ENCODE measurements at places on chromosomes 13 and 19.

GRCh38 chr13:21137696-21138095 is 38.7 kb downstream of the SKA3 start:
- no peak for DNase-seq

DNA sequence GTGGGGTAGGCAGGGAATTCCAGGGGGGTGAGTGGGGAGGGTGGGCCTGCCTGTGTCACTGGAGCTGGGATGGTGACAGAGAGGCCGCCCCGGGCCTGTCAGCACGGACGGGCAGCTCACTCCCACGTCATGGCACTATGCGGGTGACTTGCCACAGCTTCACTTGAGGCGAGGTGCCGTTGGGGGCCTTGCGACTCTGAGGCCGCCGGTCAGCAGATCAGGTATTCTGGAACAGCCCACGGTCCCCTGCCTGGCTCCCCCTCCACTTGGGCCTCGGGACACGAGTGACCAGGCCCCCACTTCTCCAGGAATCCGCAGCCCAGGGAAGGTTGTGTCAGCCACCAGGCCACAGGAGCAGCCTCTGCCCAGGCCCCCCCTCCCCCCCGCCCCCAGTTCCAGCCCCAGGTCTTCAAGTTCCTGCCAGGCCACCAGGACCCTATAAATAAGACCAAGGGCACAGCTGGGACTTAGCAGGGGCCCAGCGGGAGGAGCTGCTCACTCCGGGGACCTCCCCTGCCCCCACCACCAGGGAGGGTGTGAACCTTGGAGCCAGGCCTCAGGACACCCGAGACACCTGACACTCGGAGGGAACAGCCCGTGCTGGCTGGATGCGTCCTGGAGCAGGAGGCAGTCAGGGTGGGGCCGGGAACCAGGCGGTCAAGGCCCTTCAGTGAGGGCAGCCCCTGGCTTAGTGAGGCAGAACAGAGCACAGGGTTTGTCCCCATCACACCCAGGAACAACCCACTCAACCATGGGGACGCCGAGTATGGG is 2.7 kb upstream of the MIDN start:
- DNase-seq = no peak

DNA sequence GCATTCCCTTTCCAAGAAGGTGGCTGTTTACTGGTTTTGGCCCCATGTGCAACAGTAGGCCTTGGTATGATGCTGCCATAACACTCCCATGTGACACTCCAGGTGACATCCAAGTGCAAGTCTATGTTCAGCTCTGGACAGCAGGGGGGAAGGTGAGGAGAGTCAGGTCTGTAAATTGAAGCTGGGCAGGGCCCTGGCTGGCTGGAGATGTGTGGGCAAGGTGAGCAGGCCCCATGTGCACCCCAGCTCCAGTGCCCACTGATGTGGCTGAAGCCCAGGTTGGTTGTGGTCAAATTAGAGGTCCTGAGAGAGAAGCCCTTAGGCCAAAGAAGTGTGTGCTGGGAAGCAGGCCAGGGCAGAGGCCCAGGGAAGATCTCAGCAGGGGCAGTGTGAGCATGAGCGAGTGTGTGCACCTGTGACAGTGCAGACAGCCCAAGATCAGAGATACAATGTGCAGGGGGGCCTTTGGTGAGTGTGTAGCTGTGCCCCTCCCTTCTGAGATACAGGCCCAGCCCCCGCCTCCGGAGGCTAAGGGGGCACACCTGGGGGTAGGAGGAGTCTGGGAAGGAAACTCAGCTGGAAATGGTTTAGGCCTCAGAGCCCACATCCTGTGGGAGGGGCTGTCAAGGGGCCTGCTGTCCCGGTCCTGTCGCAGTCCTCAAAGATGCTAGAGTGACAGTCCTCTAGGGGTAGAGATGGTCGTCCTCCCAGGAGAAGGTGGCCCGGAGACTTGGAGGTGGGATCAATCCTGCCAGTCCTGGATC is 18.6 kb downstream of the DEDD2 start:
- DNase-seq = peak; percentile 56

DNA sequence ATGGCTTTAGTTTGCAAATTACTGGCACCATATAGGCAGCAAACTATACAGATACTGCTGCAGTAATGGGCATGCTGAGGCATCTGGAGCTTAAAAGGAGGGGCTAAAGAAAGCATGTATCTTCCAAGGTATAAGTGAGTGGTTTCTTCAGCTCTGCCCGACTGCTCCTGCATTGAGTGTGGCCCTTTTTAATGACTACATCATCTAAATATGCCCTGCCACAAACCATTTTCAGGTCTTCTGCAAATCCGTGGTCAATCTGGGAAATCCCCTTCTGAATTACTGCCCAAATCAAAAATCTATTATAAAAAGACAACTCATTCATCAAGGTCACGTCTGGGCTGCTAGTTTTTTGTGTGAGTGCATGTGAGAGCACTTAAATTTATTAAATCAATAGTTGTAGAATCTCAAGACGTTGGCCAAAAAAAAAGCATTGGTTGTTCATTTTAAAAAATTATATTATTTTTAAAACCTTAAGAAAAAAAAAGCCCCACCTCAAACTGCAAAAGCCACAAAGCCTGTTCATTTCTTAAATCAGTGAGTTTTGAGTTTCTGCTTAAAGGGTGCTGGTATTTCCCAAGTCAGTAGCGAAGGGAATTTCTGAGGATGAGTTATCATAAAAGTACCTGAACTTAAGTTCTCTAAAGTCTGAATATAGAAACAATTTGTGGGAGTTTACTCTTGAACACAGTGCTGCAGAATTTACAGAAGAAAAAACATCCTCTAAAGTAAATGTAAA is 16.3 kb downstream of the LCP1 start:
- DNase-seq = peak; percentile 66

- no peak for DNase-seq
Measured at GRCh38 chr13:66214467-66214866, 1015.7 kb downstream of the PCDH9 start.

DNA sequence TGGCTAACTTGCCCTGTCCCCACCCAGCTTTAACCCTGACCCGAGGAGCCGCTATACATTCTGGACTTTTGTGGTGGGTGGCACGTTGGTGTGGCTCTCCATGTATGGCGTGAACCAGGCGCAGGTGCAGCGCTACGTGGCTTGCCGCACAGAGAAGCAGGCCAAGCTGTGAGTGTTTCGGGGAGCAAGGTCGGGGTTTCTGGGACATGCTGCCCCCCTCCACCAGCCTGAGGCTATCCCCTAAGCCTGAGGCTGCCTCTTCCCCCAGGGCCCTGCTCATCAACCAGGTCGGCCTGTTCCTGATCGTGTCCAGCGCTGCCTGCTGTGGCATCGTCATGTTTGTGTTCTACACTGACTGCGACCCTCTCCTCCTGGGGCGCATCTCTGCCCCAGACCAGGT is 6.0 kb downstream of the SLC5A5 start:
- no peak for DNase-seq

DNA sequence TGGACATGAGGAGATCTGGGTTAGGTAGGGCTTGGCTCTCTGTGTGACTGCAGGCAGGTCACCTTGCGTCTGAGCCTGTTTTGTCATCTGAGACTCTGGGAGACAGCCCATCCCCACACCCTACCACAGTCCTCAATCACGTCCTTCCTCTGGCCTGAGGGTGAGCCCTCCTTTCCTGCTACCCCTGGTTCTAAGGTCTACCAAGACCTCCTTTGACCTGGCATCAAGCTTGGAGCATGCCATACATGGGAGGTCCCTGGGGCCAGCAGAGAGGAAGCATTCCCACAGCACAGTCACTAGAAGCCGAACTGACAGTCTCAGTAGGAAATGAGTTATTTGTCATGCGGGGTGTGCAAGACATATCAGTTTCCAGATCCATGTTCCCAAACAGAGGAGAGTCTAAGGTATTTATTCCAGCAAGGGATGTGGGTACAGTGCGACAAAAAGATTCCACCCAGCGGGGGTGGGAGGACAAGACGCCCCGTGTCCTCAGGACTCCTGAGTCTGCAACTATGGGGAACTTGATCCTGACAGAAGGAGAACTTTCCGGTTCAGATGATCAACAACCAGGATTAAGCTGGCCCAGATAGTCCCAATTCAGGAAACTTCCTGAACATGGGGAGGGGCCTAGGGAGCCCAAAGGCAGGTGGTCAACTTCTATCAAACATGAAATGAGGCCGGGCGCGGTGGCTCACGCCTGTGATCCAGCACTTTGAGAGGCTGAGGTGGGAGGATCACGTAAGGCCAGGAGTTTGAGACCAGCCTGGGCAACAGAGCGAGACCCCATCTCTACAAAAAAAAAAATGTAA is 9.5 kb downstream of the ARRDC2 start:
- no peak for DNase-seq

DNA sequence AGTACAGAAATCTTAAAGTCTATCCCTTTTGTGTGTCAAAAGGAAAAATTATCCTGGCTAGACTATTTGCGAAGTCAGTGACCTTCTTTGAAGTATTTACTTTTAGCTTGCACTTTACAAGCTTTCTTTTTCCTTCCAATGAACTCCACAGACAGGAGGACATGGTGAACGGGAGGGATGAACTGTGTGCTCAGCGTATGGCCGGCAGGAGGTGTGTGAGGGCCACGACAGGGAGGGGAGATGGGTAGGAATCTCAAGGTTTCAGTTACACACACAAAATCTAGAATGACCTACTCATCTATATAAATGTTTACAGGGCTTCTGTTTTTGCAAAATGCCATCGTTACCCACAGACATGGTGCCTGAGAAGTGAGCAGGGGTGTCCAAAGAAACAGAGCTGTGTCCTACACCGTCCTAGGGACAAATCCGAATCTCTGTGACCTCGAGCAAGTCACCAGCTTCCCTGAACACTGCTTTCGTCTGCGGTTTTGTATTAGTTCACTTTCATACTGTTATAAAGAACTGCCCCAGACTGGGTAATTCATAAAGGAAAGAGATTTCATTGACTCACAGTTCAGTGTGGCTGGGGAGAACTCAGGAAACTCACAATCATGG is 537.2 kb downstream of the LIG4 start:
- no peak for DNase-seq

DNA sequence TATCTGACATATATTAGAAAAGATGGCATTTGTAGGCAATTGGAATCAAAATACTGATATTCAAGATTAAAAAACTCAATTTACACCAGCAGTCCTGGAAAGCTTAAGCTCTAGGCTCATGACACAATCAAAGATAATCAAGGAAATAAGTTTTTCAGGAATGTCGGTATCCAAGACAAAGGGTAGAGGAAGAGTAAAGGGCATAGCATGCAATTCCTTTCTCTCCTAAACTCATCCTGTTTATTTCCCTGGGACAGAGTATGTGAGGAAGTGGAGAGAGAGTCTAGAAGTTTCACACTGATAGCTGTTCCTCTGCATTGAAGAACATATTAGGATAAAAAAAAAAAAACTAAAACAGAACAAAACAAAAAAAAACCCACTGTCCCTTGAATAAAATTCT is 2452.1 kb downstream of the PCDH9 start:
- DNase-seq = no peak

Data from stimulated activated CD4-positive, alpha-beta T cell treated with anti-CD3 and anti-CD28 coated beads, Interleukin-4, amount 100 ng/mL, for 24 hours (primary cell).